ENCODE measurements at places on chromosomes 12 and 14.

GRCh38 chr12:56230432-56231183 is 757 bp downstream of the SLC39A5 start:
- no peak for DNase-seq

- no peak for DNase-seq
These were observed 64.3 kb downstream of the ANO6 start for GRCh38 chr12:45279931-45280830.

DNA sequence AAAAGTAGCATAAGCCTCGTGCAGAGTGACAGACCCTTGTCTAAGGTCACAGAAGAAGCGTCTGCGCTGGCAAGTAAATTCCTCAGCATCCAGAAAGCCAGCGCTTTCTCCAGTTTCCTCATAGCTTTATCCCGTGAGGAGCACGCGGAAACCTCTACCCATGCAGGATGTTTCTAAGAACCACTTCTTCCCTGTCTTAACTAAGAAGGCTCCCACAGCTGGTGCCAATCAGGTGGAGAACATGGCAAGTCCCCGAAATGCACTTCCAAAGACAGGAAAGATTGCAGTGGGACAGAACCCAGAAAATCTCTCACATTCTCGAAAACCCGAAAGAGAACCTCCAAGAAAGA is 968 bp upstream of the ARID4A start:
- no peak for DNase-seq

DNA sequence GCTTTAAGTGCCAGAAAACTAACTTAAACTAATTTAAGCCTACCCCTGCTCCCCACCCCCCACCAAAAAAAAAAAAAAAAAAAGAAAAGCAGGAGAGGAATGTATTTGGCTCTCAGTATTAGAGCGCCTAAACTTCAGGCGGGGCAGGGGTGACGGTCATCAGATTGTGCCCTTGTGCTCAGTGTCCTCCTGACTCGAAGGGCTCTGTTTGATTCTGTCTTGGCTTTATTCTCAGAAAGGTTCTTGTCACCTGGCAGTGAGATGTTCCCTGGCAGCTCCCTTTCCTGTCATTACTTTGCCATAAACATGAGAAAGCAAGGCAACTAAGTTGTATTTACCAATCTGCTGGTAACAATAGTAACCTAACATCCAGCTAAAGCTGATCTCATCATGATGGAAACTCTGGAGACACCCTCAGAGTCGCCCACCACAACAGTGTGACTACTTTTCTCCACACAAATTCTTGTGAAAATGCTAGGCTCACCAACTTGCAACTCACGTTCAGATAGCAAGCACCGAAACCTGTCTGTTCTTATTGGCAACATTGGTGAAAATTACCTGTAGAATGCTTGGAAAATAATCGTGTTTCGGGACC is 39.0 kb upstream of the WNK1 start:
- DNase-seq = no peak

- DNase-seq = no peak
These were observed 204.5 kb upstream of the PPFIA2 start for GRCh38 chr12:81963636-81964035.

GRCh38 chr14:77556946-77557345 is 58.3 kb upstream of the ISM2 start:
- no peak for DNase-seq

GRCh38 chr14:33343016-33343415 is 404.3 kb downstream of the NPAS3 start:
- DNase-seq = no peak
